ENCODE measurements at places on chromosomes 12 and 14.
A peak's percentile ranks its signal among the peaks of the same experiment; 100 is the strongest.

- DNase-seq = no peak
Observed at GRCh38 chr12:109900752-109901580, 892 bp downstream of the TCHP start.

GRCh38 chr12:77225373-77225772, 160.0 kb upstream of the E2F7 start:
- no peak for DNase-seq

DNA sequence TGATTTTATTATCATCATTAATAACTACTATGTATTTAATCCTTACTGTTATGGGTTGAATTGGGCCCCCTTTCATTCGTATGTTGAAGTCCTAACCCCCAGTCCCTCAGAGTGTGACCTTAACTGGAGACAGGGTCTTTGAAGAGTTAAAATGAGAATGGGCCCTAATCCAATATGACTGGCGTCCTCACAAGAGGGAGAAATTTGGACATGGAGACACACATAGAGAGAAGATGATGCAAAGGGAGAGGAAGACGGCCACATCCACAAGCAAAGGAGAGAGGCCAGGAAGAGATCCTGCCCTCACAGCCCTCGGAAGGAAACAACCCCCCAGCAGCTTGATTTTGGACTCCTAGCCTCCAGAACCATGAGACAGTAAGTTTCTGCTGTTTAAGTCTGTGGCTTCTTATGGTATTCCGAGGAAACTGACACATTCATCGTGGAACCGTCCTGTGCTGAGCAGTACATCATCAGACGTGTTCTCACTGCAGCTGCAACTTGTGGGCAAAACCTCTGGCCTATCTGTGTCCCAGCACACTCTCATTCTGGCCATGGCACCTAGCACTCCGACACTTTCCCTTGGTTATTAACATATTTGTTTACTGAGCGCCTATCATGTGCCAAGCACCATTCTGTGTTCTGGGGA, 127.6 kb downstream of the SLC38A6 start:
- no peak for DNase-seq

DNA sequence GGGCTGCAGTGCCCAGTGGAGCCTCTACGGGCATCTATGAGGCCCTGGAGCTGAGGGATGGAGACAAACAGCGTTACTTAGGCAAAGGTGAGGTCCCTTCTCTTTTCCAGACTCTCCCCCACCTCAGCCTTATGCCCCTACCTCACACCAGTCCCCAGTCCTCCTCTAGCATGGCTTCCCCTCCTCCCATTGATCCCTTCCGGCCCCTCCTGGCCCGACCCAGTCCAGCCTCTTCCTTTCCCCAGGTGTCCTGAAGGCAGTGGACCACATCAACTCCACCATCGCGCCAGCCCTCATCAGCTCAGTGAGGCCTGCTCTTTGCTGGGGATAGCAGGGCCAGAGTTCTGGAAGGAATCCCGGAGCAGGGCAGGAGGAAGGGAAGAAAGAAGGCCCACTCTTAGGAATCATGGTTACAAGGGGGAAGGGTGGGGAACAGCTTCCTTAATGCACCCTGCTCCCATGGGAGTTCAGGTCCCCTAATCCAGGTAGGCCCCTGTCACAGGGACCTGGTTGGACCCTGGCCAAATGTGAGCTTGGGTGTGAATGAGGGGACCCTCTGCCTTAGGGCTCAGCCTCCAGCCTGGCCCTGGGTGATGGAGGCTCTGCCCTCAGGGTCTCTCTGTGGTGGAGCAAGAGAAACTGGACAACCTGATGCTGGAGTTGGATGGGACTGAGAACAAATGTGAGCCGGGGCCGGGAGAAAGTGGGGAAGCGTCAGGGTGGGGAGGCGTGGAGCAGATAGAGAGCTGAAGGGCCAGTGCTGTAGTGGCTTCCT, 2.2 kb downstream of the ENO2 start:
- DNase-seq = no peak

GRCh38 chr12:66648033-66648735, 30.7 kb downstream of the GRIP1 start:
- DNase-seq = no peak

- DNase-seq = no peak
Observed at GRCh38 chr12:84805474-84805858, 107.1 kb downstream of the SLC6A15 start.

DNA sequence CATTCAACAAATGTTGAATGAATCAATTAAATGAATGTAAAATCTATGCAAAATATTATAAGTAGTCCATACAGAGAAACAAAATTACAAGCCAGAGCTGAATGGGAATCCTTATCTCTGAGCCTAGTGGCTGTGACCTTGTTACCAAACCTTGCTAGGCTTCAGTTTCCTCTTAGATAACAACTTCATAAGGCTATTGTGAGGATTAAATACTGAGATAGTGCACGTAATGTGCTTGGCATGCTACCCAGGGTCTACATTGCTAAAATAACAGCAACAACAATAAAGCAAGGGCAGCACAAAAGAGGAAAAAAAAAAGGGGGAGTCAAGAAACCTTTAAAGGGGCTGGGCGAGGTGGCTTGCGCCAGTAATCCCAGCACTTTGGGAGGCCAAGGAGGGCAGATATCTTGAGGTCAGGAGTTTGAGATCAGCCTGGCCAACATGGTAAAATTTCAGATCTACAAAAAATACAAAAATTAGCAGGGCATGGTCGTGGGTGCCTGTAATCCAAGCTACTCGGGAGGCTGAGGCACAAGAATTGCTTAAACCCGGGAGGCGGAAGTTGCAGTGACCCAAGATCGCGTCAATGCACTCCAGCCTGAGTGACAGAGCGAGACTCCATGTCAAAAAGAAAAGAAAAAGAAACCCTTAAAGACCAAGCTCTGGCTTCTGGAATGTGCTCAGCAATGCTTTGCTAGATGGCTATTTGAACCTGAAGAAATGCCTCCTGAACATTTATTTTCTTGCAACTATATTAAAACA, 14.1 kb downstream of the STAB2 start:
- DNase-seq = no peak

GRCh38 chr12:45336762-45337596, 121.1 kb downstream of the ANO6 start:
- peak; percentile 41 for DNase-seq

DNA sequence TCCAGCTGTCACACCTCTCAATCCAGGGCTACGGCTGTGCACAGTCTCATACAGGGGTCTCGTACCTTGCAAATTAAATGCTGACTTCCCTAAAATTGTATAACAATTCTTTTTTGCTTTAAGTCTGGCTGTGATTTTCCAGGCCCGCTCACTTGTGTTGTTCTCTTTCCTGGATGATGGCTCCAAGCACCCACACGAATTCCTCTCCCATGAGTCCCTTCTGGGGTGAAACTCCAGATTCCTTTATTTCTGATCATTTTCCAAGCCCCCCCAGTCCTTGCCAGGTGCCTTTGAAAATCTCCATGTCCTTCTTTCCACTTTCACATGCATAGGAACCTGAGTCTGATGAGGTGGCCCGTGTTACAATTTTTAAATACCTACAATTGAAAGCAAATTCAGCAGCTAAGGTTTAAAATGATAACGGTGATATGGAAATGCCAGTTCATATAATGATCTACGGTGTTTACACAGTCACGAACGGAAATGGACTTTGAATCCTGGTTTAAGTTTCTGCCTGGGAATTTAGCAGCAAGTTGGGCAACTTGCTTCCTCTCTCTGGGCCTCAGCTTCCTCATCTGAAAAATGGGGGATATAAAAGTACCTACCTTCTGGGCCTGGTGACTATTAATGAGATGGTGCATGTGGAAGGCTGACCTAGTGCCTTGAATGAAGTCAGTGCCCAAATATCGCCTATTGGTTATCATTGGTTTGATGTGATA, 85.5 kb downstream of the STAB2 start:
- no peak for DNase-seq

DNA sequence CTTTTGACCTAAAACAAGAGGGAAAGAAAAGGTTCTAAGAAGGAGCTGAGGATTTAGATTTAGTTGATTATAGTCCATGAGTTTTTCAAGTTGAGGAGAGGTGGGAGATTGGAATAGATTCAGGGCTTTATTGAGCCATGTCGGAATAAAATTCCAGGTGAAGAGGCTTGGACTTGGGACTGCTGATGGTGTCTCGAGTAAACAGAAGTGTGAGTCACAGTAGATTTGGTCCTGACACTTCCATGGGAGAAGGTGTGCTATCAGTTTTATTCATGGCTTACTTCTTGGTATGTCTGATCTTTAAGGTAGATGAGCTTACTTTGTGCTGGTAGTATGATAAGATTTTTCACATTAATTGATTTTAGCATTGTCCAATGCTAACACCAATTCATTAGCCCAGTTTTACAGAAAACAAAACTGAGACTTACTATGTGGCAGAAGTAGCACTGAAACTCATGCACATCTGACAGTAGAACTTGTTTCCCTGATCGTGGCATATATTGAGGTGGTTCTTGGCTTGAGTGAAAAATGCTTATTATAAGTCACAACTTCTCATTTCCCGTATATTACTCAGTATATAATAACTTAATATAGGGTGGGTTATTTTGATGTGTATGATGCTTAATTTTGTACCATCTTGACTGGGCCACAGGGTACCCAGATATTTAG, 172.4 kb upstream of the IGF1 start:
- no peak for DNase-seq

DNA sequence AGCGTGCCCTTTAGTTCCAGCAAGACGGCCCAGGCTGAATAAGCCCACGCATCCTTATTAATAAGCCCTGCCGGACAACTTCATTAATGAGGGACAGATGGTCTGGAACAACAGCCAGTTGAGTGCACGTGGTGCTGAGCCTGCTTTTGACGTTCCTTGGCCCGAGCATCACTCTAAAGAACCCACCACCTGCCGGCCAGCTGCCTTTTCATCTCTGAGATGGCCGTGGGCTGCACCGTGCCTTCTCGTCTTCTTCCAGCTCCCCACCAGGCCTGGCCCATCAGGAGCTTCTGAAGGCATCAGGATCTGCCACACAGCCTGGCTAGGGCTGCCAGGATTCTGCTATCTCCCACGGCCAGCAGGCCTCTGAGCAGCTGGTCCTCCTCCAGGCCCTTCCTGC, 80.0 kb downstream of the AACS start:
- no peak for DNase-seq

- no peak for DNase-seq
Observed at GRCh38 chr14:52002542-52002941, 13.2 kb downstream of the RTRAF start.

DNA sequence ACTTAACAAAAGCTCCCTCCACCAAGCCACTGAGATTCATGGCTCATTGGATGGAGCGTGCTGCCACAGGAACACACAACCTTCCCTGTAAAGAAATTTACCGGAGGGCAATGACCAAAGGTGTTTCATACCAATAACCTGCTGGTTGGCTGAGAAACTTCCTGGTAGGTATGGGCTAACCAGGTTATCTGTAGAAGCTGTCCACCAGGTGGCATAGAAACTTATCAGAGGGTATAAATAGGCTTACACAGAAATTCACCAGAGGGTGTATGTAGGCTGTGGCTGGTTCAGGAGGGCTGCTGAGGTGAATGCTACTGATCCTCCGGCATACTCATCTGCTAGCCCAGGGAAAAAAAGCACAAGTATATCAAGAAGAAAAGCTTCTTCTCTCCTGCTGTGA, 27.1 kb upstream of the MTERF2 start:
- DNase-seq = peak; percentile 77

GRCh38 chr12:6084969-6085450, 39.5 kb downstream of the VWF start:
- no peak for DNase-seq

- no peak for DNase-seq
Observed at GRCh38 chr14:102901633-102902032, 20.8 kb upstream of the AMN start.

- DNase-seq = no peak
Observed at GRCh38 chr14:94142247-94142646, 12.8 kb upstream of the IFI27L2 start.

DNA sequence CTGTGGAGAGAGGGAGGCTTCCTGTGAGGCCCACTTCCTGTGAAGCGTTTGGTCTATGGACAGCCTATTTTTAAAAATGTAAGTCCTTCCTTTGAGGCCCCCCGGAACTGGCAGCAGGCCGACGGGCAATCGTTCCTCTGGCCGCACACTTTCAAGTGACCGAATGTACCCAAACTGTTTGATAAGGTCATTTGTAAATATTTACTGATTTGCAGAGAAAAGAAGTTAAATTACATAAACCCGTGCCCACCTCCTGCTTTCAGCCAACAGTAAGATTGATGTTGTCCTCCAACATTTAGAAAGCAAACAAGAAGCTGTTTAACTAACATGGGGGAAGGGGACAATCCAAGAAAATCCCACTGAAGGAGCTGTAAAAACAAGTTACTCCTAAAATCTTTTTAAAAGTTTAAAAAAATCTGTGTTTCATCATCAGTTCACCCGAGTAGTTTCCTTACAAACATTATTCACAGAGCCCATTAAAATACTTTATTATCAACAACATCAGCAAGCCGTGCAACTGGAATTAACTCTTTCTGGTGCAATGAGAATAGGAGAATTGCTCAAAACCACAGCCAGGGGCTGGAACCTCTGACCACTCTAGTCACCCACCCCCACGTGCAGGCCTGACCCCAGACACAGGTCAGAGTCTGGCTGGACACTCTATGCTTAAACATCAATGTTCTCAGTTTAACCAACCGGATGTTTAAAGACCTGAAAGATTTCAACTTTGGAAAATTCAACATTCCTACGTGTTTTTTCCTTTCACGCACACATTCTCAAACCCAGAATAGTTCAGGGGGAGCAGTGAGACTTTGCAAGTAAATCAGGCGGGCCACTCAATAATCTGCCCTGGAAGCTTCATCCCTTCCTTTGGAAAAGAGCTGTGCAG, 65.3 kb downstream of the FOXN3 start:
- DNase-seq = no peak

GRCh38 chr14:58954901-58955861, 233.3 kb upstream of the DAAM1 start:
- no peak for DNase-seq

- no peak for DNase-seq
Observed at GRCh38 chr14:81127785-81128184, 93.0 kb downstream of the GTF2A1 start.

- no peak for DNase-seq
Observed at GRCh38 chr12:455821-456220, 3.9 kb upstream of the B4GALNT3 start.

- no peak for DNase-seq
Observed at GRCh38 chr14:100548295-100548655, 38.9 kb downstream of the BEGAIN start.

DNA sequence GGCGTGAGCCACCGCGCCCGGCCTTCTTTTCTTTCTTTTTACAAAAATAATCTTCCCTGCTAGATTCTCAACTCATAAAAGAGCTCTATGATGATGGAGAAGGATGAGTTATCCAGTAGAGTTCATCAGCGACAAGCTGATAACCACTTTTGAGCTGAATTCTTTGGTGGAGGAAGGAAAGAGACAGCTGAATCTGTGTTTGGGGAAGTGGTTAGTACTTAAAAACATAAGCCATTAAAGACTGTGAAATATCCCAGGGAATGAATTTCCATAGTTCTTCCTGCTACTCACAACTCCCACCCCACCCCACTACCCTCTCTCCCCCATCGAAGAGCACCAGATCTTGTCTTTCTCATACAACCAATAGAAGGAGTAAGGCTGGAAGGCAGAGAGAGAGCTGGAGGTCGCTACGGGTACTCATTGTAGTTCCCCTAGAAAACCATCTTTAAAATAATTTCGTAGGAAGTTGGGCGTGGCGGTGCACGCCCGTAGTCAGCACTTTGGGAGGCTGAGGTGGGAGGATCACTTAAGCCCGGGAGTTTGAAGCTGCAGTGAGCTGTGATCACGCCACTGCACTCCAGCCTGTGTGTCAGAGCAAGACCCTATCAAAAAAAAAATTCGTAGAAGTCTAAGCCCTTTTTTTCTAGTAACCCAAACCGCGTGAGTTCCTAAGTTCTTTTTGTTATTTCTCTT, 647 bp upstream of the ESPL1 start:
- DNase-seq = no peak

Measured in epithelial cell of prostate (primary cell).